Right atrium auricular region (tissue), 2 donors: ENCODE measurements at places on chromosomes 7 and 10.
A peak's percentile ranks its signal among the peaks of the same experiment; 100 is the strongest.

- peak; percentile 50 for DNase-seq
Observed at GRCh38 chr10:42985436-42986316, 91.2 kb upstream of the RET start.

GRCh38 chr10:98953251-98953650 lies 282.4 kb downstream of the HPSE2 start:
- no peak for DNase-seq

GRCh38 chr10:19572056-19572455 lies 244.2 kb upstream of the PLXDC2 start:
- DNase-seq = no peak

DNA sequence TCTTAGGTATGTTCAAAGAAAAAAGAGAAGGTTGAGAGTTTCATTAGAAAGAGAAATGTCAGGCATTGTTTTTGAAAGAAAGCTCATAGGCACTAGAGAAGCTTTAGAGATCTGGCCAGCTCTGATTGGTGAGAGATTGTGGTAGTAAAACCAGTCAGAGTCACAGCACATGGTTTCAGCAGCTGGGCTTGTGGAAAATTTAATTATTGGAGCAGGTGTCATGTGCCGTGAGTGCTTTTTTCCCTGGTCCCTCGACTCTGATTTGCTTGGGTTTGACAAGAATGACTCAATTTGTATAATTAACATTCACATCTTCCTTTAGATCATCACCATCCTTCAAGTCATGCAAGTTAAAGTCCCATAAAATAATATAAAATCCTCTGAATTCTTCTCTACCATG lies 35.2 kb downstream of the MRPL32 start:
- DNase-seq = no peak

DNA sequence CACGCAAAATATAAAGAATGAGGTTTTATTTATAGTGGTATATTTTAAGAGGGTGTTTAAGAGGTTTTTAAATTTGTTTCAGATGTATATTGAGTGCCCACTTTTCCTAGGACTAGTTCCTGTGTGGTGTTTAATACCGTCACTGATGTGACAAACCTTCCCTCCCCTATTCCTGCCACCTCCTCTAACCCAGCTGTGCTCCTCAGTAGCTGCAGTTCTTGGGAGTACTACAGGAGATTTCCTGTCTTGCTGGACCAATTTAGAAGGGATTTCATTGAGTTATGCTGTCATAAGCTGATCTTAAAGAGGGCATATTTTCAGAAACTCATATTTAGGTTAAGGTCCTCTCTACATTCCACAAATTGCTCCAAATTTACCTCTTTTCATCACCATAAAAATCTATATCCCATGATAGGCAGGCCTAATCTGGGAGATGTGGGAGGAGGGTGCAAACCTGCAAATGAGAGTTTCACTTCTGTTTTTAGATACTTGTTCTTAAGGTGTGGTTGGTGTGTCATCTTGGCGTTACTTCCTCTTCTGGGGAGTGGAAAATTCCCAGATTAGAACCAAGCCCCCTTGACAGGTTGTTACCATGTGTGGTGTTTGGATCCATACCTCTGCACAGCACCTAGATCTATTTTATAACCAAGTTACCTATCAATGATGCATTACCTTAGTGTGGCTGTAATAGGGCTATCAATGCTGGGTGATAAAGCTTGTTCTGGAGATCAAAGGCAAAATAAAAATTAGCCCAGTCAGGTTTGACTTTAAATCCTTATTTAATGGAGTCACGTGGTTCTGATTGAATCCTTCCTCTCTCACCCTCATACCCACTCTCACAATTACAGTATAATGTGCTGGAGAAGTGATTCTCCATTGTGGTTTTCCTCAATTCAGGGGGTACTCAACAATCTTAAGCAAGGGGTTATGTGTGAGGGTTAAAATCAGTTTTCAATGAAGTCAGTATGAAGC lies 141.1 kb downstream of the CDK14 start:
- DNase-seq = no peak

DNA sequence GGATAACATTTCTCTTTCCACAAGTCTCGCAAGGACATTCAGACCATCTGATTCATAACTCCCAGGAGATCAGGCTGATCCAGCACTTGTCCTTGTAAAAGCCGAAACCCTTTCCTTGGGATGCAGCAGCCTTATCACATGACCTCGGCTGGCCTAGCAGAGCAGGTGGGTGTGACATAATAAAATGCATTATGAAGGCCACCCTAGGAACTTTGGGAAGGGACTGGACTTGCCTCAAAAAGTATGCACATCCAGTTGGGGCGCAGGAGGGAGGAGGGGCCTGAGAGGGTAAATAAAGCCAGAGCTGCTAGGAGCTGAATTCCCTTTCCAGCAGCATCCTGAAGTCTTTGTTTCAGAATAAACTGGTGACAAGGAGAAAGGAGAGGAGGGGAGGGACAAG lies 260.8 kb downstream of the SNX13 start:
- DNase-seq = peak; percentile 64

- DNase-seq = no peak
Observed at GRCh38 chr7:42285383-42285824, 48.4 kb upstream of the GLI3 start.

GRCh38 chr7:102320181-102320580 lies 33.5 kb downstream of the SH2B2 start:
- DNase-seq = no peak

DNA sequence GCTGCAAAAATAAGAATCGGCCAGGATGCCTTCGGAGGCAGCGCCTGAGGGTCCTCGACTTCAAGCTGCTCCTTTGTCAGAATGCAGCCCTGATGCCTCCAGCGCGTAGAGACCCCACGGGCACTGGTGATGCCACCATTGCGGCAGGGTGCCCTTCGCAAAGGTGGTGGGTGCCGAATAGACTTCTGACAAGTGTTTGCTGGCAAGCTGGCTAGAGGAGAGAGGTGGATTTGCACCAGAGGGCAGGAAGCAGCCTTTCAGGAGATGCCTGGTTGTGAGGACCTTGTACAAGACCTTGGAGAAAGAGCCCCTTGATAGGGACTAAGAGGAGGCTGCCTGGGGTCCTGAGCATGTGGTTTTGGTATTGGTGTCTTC lies 103.2 kb upstream of the PPIF start:
- DNase-seq = no peak

DNA sequence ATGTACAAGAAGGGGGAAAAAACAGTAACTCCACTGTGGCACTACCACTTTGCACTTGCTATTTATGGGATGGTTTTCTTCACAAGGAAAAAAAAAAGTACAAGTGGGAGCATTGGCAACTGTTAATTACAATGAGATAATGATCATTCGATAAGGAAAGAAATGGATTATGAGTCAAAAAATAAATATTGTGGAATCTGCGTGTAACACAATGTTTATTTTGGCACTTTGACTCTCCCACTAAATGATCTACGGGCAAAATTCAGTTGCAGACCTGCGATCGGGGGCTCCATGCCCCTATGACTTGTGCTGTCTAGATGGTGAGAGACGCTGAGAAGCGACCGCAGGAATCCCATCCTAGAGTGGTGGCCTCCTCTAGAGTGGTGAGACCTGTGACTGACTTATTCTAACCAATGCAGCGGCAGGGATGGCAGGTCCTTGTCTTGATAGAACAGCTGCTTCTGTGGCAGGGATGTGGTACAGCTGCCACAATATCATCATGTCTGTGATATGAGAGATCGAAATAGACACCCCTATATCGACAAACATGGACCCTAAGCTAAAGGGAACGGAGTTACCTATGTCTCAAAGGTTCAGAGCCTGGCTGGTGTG lies 345.0 kb upstream of the KLF6 start:
- no peak for DNase-seq

- DNase-seq = no peak
Observed at GRCh38 chr10:60043561-60044241, 137.3 kb upstream of the CCDC6 start.

DNA sequence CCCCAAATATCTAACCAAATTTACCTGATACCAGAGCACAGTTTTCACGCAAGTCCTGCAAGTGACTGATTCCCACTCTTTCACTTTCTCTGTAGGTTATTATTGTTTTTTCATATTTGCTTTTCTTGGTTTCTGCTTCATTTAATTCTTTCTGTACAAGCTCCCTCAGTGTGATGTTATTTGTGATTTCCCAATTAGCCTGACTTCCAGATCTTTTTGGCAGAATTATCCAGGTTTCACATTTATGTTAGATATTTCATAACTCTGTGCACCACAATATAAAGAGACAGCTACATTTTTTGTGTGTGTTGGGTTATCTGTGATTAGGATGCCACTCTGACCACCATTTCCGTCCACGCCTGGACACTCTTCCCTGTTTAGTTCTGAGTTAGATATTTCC lies 381.5 kb upstream of the CNTNAP2 start:
- no peak for DNase-seq

DNA sequence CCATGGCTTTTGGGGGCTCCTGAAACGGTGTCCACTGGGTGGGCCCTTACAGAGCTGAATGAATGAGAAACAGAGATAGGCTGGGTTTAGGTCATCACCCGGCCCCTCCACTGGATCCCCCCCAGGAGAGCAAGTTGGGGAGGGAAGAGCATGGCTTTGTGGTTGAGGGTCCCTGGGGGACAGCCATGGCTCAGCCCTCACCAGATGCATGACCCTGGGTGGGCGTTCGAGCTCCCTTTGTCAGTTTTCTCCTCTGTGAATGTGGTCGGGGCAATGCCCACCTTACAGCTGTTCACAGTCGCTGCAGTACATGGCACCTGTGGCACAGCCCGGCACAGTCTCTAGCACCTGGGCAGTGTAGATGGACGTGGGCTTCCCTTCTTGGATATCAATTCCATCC lies 40.6 kb upstream of the CXCL12 start:
- no peak for DNase-seq

GRCh38 chr10:36450380-36450779 lies 675.0 kb upstream of the ANKRD30A start:
- DNase-seq = no peak

DNA sequence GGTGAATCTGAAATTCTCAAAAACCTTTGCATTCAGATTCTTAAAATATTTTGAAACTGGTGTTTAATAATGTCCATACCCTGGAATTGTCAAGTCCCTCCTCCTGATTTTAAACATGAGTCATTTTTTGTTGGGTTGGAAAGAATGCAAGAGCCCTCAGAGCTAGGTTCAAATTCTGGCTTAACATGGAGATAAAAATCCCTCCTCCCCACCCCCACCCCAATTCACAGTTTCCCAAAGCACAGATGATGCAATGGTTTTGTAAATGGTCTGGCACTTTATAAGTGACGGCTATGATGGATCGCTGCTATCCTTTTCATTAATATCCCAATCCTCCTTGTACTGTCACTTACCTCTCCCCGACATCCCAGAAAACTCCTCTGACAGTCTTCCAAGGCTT lies 332.8 kb downstream of the PLXNA4 start:
- DNase-seq = no peak

DNA sequence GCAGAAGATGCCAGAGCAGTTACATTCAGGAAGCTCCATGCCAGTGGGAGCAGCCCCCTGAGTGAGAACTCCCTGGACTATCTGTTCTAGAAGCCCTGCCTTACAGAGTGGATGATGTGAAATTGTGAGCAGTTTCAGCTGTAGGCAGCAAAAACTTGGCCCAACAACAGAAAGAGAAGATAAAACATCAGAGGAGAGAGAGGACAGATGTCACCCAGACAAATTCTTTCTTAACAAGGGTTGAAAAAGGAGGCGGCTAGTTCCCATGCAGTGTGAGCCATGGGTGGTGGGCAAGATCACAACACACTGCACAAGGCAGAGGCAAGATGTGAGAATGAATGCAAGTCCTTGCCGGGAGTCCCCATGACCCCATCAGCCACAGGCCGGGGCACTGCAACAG lies 46.6 kb upstream of the FXYD4 start:
- DNase-seq = no peak

DNA sequence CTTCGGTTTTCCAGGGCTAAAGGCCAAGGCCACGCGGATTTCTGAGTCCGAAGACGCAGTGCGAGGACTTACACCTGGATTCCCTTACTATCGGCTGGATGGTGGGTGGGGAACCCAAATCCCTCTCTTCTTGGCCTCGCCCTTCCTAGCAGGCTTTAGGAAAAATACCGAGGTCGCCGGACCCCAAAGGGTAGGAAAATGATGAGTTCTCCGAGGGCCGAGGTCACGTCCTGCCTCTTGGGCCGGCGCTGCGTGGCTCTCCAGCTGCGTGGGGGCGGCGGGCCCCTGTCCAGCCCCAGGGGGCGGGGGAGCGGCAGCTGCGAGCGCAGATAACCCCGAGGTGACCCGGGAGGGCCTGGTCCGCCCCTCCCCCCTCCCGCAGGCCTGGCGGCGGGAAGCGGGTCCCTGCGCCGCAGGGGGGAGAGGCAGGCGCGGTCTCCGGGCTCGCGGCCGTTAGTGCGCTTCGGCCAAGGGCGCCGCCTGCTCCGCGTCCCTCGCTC lies 805 bp upstream of the HMX3 start:
- DNase-seq = no peak

DNA sequence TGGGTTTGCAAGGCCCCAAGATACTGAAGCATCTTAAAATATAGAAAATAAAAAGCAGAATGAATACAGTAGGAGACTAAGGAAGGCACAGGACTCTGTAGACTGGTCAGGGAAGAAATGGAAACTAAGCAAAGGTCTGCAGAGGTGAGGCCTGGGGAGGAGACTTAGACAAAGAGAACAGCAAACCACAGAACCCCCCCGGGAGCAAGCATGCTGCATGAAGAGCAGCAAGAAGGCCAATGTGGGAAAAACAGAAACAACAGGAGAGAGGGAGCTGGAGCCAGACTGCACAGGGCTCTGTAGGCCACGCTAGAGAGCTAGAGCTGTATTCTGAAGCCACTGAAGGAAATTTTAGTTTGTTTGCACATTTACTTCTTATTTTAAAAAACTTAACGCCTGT lies 45.7 kb upstream of the ARID5B start:
- no peak for DNase-seq

GRCh38 chr7:77542895-77543294 lies 5.8 kb downstream of the PTPN12 start:
- no peak for DNase-seq

DNA sequence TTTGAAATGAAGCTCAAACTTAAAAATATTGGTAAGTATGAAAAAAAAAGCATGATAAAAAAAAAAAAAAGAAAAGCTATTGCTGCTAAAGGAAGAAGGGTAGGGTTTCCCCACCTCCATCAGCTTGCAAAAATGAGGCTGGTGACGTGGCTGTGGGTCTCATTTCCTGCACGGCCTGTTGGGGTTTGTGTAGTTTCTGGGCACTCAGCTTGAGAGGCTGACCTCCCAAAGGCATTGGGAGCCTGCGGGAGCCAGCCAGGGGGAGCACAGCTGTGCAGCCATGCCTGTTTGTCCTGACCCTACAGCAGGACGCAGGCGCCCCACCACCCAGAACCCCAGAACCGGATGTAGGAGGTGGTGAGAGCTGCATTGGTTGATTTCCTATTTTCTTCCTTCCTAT lies 48.8 kb upstream of the CARD11 start:
- DNase-seq = peak; percentile 60

DNA sequence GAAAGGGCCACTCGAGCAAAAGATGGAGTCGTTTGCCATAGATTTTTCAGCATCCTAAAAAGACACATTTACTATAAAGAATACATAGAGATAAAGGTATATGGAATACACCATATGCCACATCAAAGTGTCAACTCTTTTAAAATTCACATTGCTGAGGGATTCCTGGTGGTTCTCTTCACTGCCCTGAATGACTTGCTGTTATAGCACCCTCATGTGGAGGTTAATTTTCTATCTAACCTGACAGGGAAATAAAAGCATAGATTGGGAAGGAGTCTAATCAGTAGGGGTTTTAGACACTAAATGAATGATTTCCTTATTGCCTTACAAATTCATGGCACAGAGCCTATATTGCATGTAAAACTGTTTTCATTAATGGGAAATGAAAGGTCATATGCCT lies 25.9 kb downstream of the DNAH11 start:
- DNase-seq = no peak

- peak; percentile 86 for DNase-seq
Observed at GRCh38 chr10:122113161-122113944, 124.4 kb downstream of the TACC2 start.

- no peak for DNase-seq
Observed at GRCh38 chr10:95661818-95662217, 5.3 kb upstream of the ALDH18A1 start.
